ENCODE measurements at places on chromosomes 7 and 10.

DNA sequence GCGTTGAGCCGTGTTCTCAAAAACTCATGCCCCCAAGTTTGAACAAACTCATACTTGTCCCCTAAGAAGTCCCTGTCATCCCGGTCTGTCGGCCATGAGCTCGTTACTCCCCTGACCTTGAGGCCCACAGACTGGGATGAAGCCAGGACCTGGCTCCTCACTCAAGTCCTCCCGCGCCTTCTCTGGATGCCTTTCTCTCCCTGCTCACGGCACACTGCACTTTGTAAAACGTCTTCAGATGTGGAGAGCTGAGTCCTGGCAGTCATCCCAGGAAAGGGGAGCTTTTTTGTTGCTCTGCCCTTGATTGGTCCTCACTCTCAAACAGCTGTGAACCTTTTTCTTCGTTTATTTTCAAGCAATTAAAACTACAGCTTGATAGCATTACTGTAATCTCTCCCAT, 110.8 kb downstream of the JAZF1 start:
- DNase-seq: no peak

DNA sequence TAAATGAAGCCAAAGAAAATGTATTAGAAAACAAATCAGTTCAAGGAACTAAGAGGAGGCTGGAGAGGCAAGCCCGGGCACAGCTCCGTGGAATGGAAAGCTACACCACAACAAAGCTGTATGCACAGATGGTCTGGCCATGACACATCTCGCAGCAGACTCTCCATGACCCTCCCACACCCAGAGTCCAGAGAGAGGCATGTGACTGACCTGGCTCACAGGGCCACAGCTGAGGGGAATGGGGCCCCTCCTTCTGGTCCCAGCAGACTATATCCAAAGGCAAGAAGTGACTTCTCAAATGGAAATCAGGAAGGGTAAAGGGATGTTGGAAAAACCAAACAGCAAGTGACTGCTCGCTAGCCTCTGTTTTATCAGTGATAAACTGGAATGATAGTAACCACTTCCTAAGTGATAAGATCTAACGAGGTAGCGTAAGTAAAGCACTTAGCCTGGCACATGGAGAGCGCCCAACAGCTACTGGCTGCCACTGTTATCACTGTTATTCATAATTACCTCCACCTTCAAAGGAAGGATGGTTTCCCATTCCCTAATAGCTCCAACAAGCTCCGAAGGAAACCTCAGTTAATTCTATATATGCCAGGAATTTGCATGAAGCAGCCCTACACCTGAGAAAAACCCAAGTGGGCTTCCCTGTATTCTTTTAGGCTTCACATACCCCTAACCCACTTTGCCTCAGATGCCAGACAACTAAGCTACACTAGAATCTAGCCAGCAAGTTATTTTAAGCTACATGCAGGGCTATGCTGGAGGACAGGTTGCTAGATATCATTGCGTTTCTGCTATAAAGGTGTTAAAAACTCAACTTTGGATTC, 8.4 kb downstream of the OSBPL3 start:
- no peak for DNase-seq

- DNase-seq: no peak
Measured at GRCh38 chr10:1643908-1644179, 93.5 kb downstream of the ADARB2 start.

- DNase-seq: no peak
Measured at GRCh38 chr7:109549471-109550193, 980.0 kb downstream of the DNAJB9 start.

- DNase-seq: no peak
Measured at GRCh38 chr10:14487488-14487883, 156.8 kb upstream of the FRMD4A start.

GRCh38 chr7:111333010-111333409, 229.3 kb downstream of the IMMP2L start:
- DNase-seq: no peak

DNA sequence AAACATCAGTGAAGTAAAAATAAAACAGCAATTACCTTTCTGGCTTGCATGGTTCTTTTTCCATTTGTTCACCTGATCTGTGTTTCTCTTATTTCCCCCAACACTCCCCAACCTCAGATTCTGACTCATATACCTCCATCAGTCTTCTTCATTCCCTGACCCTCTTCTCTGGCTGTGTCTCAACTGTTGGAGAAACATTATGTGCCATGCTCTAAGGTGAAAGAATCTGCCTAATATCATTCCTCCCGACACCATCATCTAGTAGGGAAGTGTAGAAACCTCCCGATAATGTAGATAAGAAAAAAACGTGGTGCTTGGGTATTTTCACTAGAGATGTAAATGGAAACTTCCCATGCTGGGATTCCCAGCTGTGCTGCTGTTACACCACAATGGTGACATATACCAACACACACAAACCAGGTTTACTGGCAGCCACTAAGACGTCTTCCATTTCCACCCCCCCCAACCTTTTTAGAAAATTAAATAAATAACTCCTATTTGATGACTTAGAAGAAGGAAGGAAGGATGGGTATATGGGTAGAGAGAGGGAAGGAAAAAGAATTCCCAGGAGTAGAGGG, 63.4 kb downstream of the OSBPL3 start:
- no peak for DNase-seq

- DNase-seq: no peak
Measured at GRCh38 chr10:114856544-114857287, 35.1 kb downstream of the FHIP2A start.

- no peak for DNase-seq
Measured at GRCh38 chr7:1318051-1318450, 85.4 kb downstream of the UNCX start.

DNA sequence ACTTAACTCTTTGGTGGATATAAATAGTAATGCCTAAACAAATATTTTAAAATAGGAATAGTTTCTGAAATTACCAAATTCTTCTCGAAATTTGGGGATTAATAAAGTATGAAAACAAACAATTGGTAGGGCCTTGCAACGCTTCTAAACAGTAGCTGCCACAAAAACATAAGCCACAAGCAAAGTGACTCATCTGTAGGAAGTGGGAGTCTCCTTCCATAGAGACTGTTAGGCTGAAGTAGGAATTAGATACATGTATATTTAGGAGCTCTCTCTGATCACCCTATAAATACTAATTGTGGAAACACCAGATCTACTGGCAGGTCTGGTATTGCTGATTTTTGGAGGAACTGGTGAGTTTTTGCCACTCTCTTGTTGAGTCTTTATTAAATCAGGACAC, 5.7 kb upstream of the LMOD2 start:
- no peak for DNase-seq

- DNase-seq: no peak
Measured at GRCh38 chr10:120511165-120511564, 54.1 kb downstream of the PLPP4 start.

DNA sequence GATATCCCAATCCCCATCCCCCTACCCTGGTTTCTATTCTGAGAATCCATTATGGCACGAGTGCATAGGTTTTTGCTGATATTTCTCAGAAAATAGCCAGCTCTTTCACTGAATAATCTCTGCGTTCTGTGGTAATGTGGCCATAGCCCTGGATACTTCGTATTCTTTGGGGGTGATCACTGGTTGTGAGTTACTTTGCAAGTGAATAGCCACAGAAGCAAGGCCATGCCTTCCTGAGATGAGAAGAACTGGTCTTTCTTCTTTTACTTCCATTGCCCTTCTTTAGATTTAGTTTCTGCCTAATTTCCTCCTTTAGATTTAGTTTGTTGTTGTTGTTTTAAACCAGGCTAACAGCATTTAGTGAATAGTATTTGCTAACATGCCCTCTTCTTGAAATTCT, 323.4 kb downstream of the CDC14C start:
- DNase-seq: no peak

DNA sequence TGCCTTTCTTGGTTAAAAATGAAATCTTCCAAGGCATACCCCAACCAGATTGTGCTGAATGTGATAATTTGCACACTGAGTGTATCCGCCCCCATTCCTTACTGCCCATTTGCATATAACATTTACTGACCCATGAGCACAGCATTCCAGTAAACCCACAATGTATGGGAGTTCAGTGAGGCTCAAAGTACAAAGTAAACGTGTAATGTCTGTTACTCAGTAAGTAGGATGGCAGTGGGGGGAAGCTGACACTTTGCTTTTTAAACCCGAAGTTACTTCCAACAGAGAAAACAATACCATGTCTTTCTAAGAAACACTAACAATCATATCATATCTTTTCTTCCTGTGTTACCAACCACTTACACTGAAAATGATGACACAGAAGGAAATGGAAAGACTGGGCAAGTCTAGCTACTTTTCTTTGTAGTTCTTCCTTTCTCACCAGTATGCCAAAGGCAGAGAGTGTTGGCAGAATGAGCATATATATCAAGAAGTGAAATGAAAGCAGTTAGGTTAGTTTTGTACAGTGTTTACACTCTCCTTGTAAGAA, 27.1 kb upstream of the SOSTDC1 start:
- no peak for DNase-seq

- DNase-seq: no peak
Measured at GRCh38 chr10:17703706-17704105, 48.3 kb upstream of the TMEM236 start.

DNA sequence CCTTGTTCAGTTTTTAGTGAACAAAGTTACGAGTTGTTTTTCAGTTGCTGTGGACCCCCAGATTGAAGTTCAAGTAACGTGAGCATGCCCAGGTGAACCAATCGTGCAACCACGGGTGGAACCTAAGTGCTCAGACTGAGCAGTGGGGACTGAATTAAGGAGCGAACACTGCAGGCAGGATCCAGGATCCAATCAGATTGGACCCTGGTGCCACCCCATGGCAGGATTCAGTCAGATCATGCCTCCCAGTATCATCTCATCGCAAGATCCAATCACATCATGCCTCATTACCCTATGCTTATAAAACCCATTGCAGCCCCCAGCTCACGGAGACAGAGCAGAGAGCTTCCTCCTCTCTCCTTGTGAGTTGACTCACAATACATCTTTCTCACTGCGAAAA, 80.9 kb downstream of the PFKFB3 start:
- DNase-seq: no peak

DNA sequence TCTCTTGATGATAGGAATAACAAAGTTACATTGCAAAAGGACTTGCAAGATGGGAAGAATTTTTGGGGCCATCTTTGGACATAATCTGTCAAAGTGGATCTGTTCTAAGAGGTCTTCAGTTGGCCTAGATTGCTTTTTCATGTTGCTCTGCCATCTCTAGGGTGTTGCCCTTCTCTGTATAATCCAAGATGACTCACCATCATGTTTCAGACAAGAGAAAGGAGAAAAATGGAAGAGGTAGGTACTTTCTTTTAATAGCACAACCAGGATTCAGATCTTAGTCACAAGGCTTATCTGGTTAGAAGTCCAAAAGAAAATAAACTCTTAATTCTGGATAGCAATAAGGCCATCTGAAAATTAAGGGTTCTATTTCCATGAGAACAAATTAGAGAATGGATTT, 38.7 kb upstream of the FOXP2 start:
- no peak for DNase-seq

GRCh38 chr10:131195116-131195515, 116.4 kb downstream of the TCERG1L start:
- no peak for DNase-seq

DNA sequence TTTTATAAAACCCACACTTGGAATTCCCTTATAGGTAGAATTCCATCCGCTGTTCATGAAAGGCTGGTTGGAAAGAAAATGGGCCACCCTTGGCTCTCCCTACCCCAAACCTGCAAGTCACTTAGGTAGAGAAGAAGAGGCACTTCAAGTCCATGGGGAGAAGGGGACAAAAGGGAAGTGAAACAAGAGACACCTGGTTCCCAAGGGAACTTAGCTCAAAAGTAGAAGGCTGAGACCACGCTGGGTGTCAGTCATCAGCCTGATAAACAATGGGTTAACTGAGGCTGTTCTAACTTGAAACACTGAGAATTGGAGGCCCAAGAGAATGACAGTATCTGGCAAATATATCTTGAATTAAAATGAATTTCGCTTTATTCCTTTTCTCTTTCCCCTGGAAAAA, 330.8 kb upstream of the NFE2L3 start:
- DNase-seq: no peak

DNA sequence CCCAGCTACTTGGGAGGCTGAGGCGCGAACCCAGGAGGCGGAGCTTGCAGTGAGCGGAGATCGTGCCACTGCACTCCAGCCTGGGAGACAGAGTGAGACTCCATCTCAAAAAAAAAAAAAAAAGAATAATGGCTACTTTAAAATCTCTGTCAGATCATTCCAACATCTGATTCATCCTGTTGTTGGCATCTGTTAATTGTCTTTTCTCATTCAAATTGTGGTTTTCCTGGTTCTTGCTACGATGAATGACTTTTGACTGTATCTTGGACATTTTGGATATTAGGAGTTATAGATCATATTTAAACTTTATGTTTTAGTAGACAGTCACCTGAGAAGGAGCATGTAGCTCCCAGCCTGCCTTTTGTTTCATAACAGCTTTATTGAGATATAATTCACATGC, 8.5 kb downstream of the TPST1 start:
- DNase-seq: no peak
